ENCODE measurements at places on chromosomes 12 and 14.

- no peak for DNase-seq
Observed at GRCh38 chr12:50279501-50279900, 3.8 kb downstream of the LIMA1 start.

DNA sequence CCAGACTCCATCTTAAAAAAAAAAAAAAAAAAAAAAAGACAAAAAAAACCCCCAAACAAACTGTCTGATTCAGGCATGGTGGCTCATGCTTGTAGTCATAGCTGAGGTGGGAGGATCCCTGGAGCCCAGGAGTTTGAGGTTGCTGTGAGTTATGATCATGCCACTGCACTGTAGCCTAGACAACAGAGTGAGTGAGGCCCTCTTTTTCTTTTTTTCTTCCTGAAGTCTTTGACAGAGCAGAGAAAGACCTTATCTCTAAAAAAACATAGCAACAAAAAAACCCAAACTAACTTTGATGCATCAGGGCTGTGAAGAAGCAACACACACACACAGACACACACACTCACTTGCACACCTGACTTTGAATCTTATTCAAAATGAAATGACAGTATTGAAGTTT, 7.7 kb upstream of the AMN1 start:
- DNase-seq, result no peak

DNA sequence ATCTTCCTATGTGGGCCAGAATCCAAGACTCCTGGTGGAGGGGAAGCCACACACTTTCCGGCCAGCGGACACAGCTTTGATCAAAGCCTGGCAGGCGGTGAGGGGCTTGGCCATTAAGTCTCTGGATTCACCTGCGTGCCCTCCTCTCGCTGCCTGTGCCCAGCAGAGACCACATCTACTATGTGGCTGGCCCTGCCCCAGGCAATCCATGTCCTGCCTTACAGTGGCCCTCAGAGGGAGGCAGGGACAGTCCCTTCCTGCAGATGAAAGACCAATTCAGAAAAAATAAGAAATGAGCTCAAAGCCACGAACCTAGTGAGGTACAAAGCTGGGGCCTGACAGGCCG, 82.7 kb upstream of the GPR68 start:
- DNase-seq, result no peak

DNA sequence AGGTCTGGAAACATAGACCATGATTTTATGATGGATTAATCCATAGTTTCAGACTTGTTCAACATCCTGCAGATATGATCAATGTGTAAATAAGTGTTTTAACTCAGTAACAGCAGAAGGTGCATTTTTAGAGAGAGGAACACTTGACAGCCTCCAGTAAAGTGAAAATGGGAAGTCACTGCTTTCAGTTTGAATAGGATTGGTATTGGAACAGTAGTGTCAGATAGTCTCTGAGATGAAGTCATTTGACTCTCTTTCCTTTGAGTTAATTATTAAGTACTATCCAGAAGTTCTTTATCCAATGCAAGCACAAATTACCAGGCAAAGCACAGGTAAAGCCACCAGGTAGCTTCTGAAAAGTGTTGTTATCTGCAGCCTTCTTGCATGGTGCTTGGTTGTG, 14.5 kb upstream of the NAV3 start:
- DNase-seq, result no peak

DNA sequence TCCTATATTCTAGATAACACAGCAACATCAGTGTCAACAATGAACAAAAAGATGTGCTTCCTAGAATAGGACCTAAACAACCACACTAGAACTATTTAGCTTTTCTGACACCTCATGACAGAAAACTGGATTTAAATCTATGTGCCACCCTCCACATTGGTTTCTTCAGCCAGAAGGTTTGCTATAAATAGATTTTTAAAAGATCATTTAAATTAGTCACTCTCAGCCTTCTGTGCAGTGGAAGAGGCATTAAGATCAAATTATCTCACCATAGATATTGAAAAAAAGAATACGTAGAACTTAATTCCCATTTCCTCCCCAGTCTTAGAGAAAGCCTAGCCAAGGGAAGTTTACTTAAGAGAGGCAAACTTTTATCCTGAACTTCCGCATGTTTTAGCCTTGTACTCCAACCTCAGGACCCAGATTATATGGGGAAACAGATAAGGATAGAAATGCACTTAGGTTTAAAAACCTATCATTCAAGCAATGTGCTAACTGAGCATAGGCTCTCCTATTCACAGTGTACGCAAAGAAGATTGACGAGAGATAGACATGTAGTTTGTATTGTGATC, 59.6 kb downstream of the NELL2 start:
- no peak for DNase-seq

DNA sequence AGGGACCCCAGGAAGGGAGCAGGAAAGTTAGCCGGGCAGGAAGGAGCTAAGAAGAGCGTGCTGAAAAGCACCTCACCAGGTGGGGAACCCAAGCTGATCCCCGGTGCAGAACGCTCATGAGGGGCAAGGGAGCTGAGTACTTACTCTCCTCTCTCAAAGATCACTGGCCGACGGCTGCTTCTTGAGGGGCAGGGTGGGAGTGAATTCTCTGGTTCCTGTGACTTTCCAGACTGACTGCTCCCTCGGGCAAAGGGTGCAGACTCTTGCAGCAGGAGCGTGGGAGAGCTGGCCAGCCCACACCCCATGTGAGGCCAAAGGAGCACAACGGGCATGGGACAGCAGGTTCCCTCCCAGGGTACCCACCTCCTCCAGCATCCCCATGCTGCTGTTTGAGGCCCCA, 44.9 kb upstream of the DIO3 start:
- no peak for DNase-seq

DNA sequence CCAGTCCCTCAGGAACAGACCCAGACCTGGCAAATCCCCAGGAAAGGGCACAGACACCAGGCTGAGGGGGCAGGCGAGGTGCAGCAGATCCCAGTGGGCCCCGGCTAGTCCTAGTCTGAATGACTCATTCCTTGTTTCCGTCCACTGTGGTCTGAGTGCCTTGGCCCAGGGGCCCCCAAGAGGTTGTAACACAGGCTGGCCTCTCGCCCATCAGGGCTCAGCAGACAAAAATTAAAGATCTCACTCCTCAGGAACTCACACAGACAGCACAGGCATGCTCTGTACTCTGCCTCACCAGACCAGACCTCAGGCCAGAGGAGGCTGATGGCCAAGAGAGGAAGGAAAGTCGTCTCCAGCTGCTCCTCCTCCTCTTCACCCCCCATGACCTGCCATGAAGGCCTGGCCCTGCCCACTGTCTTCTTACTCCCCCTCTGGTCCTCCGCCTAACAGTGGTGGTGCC, 7.7 kb upstream of the LTBP2 start:
- no peak for DNase-seq

- no peak for DNase-seq
Observed at GRCh38 chr12:123115409-123116121, 35.3 kb downstream of the PITPNM2 start.

DNA sequence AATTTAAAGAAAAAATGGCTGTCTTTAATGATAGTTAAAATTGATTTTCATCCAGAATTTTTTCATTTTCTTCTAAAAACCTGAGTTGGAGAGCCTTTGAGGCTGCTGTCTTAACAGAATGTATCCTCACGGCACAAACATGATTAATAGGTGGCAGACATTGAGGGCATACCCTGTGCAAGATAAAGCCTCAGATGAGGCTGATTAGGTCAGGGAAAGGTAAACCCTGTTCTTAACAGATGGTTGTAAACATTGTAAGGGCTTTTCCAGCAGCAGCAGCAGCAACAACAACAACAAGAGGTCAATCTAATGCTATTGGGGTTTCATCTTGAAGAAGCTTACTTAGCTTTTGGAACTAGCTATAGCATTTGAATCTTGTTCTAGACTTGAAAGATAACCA, 17.4 kb downstream of the GNG2 start:
- DNase-seq, result no peak

- no peak for DNase-seq
Observed at GRCh38 chr14:29062466-29062865, 295.9 kb downstream of the FOXG1 start.

DNA sequence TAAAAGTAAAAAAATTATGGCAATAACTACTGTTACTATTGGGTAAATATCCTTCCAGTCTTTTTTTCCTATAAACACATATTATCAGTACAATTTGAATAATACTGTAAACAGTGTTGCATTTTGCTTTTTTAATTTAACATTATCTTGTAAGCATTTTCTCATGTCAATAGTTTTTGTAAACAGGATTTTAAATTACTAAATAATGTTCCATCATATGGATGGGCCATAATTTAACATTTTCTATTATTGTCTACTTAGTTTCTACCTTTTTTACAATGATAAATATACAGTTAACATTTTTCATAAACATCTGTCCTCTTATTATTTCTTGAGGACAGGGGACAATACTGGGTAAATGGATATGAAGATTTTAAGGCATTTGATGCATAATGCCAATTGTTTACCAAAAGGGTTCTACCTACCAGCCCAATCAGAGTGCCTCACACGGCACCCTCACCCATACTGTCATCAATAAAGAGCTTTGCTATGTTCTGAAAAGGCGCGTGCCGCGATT, 759 bp upstream of the ACVR1B start:
- DNase-seq, result no peak

- no peak for DNase-seq
Observed at GRCh38 chr14:36510874-36511273, 9.2 kb downstream of the NKX2-1 start.

GRCh38 chr14:39739796-39740195, 307.6 kb upstream of the FBXO33 start:
- DNase-seq, result no peak

DNA sequence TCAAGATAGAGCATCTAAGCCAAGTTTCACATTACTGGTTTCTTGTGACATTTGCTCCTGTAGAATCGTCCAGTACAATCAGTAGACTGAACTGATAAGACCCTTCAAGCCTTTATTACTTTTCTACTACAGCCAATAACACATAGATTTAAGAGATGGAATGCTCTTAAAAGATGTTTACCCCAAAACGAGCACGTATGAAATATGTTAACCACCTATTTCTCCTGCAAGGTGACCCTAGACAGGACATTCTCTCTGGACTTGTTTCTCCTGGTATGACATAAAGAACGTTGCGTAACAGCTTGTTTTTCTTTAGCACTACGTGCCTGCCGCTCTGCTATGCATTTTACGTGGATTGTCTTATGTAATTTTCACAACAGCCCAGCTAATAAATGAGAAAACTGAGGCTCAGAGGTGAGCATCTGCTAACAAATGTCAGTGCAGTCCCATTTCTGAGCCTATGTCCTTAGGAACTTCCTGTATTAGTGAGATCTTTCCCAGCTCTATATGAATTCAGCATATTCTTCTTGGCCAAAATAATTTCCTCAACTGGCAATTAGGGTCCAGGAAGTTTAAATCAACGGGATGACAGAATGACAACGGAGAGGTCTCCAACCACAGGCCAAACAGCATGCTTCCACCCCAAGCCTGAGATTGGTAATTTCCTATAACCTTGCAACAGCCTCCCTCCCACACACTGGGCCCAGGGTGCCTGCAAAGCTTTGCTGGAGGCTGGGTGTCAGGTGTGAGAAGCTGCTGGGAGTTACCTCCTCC, 3.7 kb downstream of the NFKBIA start:
- no peak for DNase-seq

DNA sequence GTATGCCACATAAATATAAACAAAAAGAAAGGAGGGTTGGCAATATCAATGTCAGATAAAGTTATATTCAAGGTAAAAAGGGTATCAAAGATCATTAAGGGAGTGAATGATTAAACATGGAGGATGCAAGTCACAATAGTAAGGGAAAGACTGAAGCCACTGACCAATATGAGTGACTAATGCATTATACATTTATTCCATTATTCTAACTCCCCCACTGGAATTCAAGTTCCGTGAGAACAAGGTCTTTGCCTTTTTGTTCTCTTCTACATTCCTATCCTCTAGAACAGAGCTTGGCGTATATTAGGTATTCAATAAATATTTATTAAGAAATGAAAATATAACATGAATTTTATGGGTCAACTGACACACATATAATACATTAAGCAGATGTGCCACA, 30.7 kb downstream of the MAP4K5 start:
- DNase-seq, result no peak

DNA sequence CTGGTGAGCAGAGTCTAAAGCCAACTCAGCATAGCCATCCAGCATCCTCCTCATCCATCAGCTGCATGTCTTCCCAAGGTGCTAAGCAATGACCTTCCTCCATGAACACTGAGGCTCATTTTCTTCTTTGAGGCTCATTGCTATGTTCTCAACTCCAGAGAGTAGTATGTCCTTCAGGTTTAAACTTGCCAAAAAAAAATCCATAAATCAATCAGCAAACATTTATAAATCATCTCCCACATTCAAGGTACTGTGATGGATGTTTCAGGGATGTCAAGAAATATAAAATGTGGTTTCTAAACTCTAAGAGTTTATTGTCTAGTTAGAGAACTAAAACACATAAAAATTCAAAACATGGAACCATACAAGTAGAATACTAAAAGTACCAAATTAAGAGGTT, 29.8 kb upstream of the MDM1 start:
- no peak for DNase-seq

DNA sequence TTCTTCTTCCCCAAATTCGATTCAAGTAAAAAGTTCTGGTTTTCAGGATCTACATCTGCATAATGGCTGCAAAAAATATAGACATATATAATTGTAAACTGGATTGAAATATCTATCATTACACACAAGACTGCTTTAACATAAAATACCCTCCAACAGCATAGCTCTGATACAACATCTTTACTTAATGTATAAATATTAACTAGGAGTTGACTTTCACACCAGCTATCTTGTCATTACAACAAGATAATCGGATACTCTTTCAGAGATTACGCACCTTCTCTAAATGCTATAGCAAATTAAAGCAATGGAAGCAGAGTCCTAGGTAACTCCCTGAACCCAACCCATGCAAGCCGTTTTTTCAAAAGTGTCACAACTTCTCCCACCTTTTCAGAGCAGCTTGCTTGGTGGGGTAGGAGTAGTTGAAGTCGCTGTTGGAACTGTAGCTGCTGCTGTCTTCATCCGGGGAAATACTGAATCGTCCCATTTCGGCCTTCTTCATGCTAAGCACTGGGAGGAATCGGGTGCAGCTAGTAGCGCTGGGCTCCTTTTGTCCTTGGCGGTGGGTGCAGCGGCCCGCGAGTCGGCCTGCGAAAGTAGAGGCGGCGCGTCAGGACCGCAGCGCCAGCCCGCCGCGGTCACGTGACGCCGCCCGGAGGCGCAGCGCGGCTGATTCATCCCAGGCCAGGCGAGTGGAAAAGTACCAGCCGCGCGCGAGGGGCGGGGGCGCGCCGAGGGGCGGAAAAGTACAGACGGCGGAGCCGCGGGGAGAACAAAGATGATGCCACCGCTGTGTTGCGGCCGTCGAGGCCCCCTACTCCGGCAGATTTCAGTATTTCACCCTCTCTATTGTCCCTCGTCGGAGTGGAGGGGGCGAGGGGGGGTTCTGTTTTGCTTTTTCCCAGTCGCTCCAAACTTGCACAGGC, 1.5 kb downstream of the SLC38A2 start:
- DNase-seq, result peak; percentile 41

GRCh38 chr12:70353780-70354660, 12.1 kb upstream of the KCNMB4 start:
- DNase-seq, result no peak

GRCh38 chr12:131901431-131902331, 7.3 kb downstream of the ULK1 start:
- DNase-seq, result no peak

DNA sequence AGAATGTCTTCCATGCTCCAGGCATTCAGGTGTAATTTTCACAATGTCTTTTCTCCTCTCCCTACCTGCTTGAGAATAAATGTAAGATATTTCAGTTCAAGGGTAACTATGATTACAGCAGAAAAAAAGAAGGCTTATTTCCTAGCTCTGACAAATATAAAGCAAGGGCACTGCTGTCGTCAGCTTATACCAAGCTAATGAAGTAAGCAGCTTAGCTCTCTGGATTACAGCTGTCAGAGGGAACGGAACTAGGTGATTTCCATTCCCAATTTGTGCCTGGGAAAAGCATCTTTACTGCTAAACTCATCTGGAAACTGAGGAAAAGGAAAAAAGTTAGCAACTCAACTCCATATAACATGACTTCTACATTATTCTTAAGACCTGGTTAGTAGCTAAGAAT, 56.5 kb downstream of the ZFYVE26 start:
- no peak for DNase-seq

Measured in cortex of kidney (tissue), 1 donor.